ENCODE measurements at places on chromosomes 2 and 18. TPM values are rescaled to one million over a fixed set of nuclear protein-coding genes. Genes with fewer than 3 reads are reported as not detected.

DNA sequence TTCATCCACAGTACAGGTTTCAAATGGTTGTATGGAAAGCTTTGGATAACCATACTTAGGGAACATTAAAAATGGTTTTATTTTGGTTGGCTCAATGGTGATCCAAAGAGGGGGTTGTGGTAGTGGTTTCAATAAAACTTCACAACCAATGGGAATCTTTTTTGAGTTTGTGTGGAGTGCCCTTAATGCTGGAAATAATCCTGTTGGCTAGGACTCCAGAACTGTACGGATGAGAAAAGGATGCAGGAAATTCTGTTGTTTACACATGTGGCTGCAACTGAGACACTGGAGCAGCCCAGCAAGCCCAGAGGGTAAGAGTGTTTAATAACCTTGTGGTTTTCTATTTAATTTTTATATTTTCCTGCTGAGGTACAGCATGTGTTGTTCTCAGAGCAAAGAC lies at the start of gene CCDC102B:
Gene CCDC102B, plus strand, starts transcription at position 210 of the 400 bp plus-strand sequence. CDS start 38,684 bp downstream, outside the sequence.
- DNase-seq = peak; percentile 18

DNA sequence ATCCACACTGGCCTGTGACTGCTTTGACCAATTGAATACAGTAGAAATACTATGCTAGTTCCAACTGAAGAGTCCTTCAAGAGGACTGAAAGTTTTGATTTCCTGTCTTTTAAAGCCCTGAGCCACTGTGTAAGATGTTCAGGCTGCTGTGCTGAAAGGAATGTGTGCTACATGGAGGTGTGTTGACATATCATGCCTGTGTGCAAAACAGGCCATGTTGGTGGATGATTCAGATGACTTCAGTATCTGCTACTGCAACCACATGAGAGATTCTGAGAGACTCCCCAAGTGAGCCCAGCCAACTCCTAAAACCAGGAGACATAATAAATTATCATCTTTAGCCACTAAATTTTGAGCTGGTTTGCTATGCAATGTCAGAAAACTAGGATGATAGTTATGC lies 662.9 kb downstream of the ZEB2 start:
- peak; percentile 15 for DNase-seq

GRCh38 chr18:2971741-2972552 lies 41.0 kb downstream of the LPIN2 start:
- peak; percentile 75 for DNase-seq

- peak; percentile 87 for DNase-seq
Observed at GRCh38 chr2:171160956-171161740, 455 bp upstream of the TLK1 start.

GRCh38 chr2:73084971-73085370 lies 13.5 kb upstream of the SFXN5 start:
- DNase-seq = no peak

DNA sequence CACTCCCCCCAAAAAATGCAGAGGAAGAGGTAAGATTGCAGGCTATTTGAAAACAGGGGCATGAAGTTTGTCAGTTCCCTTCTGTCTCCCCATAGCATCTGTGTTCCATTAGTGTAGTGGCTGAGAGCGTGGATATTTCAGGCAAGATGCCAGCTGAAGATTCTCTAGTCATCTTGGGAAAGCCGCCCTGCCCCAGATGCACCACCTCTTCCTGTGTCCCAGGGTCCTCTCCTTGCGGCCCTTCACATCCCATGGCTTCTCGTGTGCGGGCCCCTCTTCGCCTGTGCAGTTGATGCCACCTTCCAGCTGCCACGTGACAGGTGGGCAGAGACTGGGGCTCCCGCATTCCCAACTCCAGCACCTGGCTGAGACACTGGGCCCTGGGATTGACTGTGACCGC lies 16.1 kb downstream of the TMEM127 start:
- DNase-seq = peak; percentile 91

DNA sequence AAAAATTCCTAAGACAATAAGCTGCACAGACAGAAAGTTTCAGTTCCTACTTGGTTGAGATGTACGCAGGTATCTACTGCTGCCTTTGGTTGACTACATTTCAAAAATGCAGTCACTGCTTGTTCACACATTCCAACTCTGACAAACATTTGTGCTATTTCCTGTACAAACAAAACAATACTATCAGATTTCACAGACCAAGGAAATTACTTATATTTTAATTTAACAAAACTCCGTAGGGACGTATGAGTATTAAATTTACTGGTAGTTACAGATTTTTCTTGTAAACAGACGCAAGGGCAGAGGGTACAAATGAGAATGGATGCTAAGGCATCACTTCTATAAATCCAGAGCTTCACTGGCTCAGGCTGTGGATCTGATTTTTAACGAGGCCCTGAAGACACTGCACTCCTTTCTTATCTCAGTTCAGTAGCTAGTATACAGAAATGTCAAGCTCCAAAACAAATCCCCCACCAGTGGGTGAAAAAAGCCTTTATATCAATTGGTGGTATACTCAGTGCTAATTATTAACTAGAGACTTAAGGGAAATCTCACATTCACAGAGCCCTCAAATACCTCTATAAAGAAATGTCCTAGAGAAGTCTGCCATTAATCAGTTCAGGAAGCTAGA lies 31.7 kb upstream of the TTC32 start:
- peak; percentile 71 for DNase-seq

GRCh38 chr2:109209412-109209811 lies 80.4 kb downstream of the SH3RF3 start:
- peak; percentile 92 for DNase-seq

DNA sequence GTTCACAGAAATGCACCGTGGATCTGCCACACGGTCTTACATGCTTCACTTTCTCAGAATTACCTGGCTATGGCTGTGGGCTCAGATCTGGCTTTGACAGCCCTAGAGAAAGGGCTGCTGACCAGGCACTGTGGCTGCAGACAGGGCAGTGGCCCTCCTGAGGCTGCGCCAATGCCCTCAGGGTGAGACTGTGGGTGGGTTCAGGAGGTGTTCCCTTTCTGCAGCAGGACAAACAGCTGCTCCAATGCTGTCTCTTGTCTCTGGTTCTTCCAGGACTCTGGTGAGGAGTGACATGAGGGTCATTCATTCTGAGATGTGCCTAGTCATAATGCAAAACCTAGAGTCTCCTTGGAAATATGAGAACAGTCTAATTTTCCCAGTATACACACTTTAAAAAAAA lies 90.5 kb upstream of the SMIM21 start:
- no peak for DNase-seq

GRCh38 chr18:54075689-54076088 lies 148.8 kb downstream of the MBD2 start:
- DNase-seq = no peak

GRCh38 chr2:64214281-64215115 lies 70.3 kb upstream of the PELI1 start:
- peak; percentile 18 for DNase-seq

DNA sequence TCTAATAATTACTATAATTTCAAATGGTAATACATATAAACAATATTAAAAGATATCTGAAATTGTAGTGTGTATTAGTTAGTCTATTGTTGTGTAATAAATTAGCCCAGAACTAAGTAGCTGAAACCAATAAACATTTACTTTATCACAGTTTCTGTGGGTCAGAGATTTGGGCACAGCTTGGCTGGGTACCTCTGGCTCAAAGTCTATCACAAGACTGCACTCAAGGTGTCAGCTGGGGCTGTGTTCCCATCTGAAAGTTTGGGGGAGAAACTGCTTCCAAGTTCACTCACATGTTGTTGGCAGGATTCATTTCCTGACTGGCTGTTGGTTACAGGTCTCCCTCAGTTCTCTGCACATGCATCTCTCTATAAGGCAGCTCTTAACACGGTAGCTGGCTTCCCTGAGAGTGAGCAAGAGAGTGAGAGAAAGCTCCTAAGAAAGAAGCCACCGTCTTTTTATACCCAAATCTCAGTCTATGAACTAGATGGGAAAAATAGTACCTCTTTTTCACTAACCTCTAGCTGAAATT lies 25.6 kb upstream of the WIPF1 start:
- no peak for DNase-seq

DNA sequence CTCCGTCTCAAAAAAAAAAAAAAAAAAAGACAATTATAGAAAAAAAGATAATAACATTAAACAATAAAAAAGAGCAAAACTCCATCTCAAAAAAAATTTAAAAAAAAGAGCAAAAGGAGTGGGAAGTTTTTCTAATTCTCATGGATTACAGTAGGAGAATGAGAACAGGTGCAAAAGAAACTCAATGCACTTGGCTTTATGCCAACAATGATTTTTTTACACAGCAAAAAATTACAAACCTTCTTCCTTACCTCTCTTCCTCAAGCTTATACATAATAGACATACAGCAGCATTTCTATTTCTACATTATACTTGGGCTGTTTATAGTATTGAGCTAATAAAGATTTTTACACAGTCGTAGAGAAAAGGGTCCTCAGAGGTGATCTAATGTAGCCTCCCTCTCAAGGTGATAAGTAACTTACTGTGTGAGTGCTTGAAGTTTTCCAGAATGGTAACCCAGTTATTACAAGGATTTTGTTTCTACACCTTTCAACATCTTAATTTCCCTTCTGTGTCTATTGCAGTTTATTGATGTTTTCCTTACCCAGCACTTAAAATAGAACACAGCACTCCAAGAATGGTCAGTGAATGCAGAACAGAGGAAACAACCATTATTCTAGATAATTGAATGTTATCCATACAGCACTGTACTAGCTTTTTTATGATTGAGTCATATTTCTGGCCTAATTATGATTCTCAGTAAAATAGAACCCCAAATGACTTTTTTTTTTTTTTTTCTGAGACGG lies 34.9 kb upstream of the RNF138 start:
- no peak for DNase-seq

DNA sequence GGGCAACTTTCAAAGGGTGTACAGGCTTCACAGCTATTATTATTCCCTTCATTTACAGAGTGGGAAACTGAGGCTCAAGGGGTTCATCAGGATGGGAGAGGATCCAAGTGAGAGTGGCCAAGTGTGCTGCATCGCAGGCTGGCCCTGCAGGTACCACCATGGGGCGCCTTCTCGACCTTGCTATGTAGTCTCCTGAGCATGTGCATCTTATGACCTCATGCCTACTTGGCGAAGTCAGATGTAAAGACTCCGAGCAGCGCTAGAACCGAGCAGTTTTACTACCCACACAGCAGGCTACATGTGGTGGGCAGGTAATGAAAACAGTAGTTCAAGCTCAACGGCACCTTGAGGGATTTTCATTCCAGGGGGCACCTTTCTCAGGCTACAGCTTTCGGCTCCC lies 42.0 kb downstream of the TFCP2L1 start:
- no peak for DNase-seq

DNA sequence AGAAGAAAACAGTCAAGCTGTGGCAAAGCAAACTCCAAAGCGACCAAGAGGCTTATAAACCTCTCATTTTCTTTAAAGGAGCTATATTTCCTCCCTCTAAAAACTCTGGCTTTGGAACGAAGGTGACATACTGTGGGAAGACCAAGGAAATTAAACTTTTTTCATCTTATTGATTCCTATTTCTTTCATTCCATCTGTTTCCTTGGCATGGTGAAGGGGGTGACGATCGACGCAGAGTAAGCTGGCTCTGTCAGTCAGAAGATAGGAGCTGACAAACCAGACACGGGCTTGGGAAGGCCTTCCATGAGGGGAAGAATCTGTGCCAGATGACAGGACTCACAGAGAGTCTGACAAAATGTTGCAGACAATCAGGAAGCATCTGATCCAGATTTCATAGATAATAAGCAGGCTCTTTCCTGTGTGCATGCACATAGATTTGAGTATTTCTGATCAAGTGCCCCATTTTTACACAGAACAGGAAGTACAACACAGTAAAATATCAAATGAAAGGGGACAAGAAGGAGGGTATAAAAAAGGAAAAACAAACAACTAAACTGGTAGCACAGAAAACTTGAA lies 261.7 kb downstream of the SATB2 start:
- no peak for DNase-seq

GRCh38 chr2:206218796-206219499 lies 55.5 kb upstream of the ZDBF2 start:
- no peak for DNase-seq

- DNase-seq = no peak
Observed at GRCh38 chr2:110712737-110713136, 19.6 kb upstream of the ACOXL start.

- peak; percentile 75 for DNase-seq
Observed at GRCh38 chr18:26655525-26656430, 107.4 kb upstream of the KCTD1 start.

DNA sequence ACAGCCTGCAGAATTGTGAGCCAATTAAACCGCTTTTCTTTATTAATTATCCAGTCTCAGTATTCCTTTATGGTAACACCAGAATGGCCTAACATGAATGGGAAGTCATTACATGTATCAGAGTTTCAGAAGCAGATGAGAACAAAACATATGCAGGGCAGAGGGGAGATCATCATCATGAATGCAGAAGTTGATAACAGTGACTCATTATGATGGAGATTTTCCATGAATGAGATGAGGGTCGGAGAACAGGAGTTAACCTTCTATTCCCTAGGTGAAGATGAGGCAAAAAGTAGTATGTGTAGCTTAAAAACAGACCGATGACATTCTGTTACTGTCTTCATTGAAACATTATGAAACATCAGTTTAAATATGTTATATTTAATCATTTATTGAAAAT lies 59.5 kb upstream of the PPM1B start:
- DNase-seq = no peak

DNA sequence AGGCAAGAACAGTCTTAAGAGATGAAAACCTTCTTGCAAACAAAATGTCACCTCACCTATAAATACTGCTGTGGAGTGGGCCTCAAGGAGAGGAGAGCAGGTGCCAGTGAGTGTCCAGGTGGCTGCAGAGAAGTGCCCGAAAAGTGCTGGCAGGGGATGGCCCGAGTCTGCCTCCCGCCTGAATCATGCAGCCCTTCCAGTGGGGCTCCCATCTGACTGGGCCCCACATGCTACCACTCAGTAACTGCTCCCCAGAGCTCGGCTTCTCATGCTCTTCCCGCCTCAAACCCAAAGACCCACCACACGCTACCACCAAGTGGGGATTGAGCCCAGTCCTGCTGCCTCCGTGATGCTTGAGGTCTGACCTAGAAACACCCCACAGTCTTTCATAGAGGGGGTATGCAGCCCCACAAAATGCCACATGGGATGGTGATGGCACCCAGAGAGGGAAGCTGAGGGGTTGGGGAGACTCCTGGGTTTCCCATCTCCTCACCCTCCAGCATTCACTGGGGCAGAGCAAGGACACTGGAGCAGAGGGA lies 7.4 kb downstream of the HS6ST1 start:
- DNase-seq = no peak

DNA sequence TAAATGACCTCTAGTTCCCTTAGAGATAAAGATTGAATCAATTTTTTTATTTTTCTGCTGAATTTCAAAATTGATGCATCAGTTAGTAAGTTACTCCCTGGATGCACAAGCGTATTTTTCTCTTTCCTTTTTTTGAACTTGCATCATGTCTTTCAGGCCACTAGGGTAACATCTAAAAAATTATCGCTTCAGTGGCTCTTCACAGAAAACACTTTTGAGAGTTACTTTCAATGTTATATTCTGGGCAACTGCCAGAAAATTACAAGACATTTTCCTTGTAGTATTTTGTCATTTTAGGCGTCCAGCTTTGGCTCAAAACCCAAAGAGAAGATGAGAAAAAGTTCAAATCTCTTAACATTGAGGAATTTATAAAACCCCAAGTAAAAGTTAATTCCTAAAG lies 59.8 kb downstream of the DSEL start:
- peak; percentile 6 for DNase-seq

GRCh38 chr2:30148850-30149249 lies 2.0 kb downstream of the YPEL5 start:
- DNase-seq = no peak

CYS1 gene
- 7.1 TPM for total RNA-seq

ONECUT2 gene
- total RNA-seq = not detected

EGR4 gene
- not detected for total RNA-seq

ABCB11 gene
- not detected for total RNA-seq

CHAC2 gene
- total RNA-seq = 4.6 TPM

CAD gene
- total RNA-seq = 23.9 TPM

LRP2 gene
- total RNA-seq = not detected

LRRTM4 gene
- total RNA-seq = not detected

IL36B gene
- not detected for total RNA-seq

LOXL3 gene
- total RNA-seq = 52.4 TPM

TWIST2 gene
- total RNA-seq = 467 TPM

Measured in GM23248 (cell line).